ENCODE measurements at places on chromosomes 4 and X.
A peak's percentile ranks its signal among the peaks of the same experiment; 100 is the strongest.

DNA sequence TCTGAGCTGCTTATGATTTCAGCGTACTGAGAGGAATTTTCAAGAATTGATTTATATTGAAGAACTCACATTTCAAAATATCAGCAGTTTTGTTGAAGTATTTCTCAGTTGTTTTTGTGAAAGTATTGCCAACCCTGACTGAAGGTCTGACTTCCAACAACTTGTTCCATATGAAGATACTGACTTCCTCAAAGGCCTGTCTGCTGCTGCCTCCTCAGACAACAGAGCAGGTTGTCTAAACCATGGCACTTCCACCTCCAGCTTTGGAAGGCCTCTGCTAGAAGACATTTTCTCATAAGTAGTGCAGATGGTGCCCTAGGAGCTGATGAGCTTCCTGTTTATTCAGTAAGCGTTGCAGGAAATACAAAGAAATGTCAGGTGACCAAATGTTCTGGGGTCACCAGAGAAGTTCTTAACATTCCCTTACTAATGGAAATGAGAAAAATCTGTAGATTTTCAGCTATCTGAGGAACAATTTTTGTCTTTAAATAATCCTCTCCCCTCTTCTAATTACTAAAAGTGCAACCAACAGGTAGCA is 28.8 kb downstream of the FGF2 start:
- DNase-seq = no peak

DNA sequence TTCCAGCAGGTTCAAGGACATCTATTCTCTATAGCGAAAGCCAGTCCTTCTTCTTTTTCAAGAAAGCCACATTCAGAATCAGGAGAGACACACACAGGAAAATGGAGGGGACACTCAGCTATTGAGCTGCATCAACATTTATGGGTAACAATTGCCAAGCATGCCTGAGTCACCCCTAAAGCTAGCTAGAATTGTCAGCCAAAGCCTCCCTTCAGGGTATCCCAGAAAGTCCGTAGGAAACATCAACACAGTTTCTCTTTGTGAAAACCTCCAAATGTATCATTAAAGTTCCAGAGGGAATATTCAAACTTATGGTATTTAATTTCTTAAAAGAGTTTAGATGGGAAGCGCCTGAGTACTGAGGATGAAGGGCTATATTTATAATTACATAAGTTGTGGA is 331.1 kb upstream of the SLC7A11 start:
- no peak for DNase-seq

DNA sequence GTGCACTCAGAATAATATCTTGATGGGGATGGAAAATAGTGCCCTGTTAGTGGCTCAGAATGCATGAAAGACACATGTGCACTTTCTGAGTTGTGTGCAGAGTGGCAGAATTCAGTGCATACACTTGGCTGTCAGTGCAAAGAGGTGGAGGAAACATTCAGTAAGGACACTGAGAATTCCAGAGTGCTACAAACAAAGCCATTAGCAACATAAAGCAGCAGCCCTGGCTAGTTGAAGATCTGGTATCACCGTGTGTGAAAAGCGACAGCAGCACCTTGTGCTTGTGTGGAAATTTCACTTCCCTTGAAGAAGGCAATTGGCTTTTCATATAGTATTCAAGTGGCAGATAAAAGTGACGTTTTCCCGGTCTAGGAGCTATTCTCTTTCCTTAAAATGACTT is 810.4 kb downstream of the TRIML1 start:
- DNase-seq = no peak

- no peak for DNase-seq
Observed at GRCh38 chr4:123632693-123633030, 236.1 kb downstream of the SPRY1 start.

- DNase-seq = no peak
Observed at GRCh38 chr4:37867102-37867501, 23.8 kb upstream of the TBC1D1 start.

- DNase-seq = no peak
Observed at GRCh38 chrX:149145845-149146285, 359.2 kb downstream of the IDS start.

GRCh38 chr4:41487868-41488440 is 50.0 kb upstream of the LIMCH1 start:
- DNase-seq = no peak

- DNase-seq = peak; percentile 56
Observed at GRCh38 chrX:53714580-53715345, 28.2 kb upstream of the HUWE1 start.

GRCh38 chrX:71365356-71365874 is 742 bp upstream of the TAF1 start:
- DNase-seq = no peak

DNA sequence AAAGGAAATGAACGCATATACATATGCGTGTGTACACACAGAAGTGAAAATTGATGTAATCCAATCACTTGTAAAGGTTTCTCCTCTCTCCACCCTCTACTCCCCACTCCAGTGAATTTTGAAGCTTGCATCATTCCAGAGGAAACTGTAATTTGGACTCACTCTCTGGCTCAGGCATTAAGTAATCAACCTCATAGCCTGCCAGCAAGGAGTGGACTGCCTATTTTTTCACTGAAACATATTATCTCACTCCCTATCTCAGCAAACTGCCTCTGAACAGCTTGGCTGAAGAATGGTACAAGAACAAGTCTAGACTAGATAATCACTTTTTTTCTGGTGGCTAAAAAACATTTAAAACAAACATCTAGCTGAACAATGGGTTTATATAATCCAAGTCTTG is 124.2 kb downstream of the C4orf51 start:
- DNase-seq = no peak

DNA sequence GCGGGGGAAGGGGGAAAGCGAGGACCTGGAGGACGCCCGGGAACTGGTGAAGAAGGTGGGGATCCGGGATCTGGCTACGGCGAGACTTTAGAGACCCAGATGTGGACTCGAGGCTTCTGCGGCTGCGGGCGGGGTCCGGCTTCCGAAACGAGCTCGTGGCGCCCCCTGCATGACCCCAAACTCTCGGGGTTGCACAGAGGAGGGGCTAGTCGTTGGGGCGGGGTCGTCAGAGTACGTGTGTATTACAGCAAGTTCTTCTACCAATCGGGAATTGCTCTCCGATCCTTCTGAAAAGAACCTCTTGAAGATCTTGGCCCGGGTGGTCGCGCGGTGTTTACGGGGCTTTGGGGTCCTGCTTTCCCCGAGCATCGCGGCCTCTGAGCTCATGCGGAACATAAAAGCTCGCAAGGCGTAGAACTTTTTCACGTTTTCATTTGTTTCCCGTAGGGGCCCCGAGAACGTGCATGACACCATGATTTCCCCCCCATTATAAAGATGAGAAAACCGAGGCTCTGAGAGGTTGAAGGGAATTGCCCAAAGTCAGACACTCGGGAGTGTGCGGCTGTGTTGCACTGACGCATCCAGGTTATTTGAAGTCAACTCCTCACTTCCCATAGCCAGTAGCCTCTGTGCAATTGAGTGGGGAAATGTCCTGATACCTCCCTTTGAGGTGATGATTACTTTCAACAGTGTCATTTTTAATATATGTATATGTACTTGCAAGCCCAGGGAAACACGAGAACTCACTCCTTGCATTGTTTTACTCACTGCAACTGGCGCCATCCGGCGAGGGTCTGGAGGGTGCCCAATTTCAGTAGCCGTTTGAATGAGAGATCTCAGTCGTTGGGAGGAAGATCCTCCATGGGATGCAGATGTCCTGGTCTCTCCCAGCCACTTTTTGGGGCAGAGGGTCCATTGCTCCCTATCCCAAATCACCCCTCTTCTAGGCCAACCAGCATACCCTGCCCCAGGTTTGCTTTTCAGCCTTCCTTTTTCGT is at the start of gene BEND4:
Gene BEND4, minus strand, starts transcription at position 149 of the 998 bp plus-strand sequence. CDS start 512 bp downstream, outside the sequence.
- no peak for DNase-seq

DNA sequence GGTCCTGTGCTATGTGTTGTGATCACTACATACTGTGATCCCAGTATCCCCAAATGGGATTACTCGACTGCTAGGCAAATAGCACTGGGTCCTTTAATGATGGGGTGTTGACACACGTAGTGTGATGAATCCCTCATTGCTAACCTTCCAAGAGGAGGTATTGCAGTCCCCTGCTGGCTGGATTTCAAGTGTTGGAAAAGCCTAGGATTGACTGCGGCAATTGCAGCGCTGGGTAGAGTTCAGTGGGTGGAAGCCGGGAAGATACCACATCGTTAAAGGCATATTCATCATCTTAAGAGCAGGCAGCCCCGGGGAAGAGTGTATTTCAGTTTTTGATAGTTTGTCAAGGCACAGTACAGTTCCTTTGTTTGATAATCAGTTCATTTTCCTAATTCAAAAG is 159.9 kb downstream of the TRIML1 start:
- no peak for DNase-seq

DNA sequence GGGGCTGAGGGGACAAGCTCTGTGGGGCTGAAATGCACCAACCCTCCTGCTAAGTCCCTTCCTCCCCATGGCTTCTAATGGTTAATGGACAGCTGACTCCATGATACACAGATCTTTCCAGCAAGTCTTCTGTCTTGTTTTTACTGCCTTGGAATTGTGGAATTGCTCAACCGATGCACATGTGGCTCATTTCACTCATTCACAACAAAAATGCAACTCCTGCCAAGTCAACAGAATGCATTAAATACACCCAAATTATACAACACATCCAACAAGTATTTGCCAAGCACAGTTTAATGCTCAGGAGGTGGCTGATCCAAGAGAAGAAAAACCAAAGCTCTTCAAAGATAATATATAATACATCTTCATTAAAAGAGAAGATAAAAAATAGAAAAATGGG is 61.9 kb upstream of the PAGE4 start:
- no peak for DNase-seq

DNA sequence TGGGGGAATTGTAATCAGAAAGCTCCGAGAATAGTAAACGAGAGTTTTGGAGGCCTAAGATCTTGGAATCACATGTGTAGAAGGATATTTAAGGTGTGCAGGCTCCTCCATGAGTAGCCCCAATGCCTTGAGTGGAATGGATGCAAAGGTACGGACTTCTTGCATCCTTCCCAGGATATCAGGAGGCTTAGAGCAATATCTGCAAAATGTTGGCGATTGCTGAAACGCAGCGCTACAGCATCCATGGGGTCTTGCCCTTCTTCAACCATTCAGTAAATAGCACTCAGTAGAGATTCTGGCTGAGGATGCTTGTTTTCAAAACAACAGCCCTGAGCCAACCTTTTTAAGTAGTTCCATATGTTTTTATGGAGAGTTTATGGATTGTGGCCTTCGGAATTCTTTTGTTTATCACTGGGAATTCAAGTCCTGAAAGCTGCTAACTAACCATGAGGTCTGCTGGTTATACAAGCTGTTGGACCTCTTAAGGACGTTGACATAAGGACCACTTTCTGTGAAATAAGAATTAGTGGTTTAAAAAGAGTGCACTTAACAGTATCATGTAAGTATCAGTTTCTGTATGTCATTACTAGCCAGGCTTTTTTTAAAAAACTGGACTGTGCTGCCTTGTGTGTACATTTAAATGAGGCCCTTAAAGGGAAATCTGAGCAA is 228.8 kb upstream of the PGRMC2 start:
- no peak for DNase-seq

DNA sequence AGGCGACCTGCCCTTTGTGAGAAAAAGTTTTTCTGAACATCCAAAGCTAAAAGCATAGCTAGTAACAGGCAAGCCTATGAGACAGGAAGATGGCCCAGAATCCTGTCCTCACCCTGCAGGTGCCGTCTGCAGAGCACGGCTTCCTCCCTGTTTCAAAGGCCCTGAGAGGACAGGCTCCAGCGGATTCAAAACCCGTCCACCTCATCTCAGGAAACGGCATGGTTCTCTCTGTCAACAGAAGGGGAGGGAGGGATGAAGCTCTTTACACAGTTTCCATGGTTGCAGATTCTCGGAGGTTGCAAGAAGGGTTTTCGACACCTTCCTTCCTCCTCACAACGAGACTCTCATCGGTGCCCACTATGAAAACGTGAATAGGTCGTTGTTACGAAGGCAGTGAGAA is 8.3 kb downstream of the PPP2R3B start:
- no peak for DNase-seq

DNA sequence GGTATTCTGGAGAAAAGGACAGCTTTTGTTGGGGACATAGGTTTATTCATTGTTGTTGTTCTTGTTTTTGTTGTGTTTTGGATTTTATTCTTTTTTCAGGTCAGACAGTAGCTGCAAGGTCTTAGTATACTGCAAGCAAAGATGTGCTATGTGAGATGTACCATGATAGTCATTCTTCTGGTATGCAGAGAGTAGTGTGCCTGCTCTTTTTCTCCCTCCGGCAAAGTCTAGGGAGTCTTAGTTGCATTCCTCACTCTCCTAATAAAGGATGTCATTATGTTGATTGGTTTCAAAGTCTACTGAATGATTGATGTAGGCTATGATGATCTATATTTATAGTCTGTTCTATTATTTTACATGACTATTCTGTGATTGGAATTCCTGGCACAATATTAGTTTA is 119.9 kb upstream of the POF1B start:
- no peak for DNase-seq

DNA sequence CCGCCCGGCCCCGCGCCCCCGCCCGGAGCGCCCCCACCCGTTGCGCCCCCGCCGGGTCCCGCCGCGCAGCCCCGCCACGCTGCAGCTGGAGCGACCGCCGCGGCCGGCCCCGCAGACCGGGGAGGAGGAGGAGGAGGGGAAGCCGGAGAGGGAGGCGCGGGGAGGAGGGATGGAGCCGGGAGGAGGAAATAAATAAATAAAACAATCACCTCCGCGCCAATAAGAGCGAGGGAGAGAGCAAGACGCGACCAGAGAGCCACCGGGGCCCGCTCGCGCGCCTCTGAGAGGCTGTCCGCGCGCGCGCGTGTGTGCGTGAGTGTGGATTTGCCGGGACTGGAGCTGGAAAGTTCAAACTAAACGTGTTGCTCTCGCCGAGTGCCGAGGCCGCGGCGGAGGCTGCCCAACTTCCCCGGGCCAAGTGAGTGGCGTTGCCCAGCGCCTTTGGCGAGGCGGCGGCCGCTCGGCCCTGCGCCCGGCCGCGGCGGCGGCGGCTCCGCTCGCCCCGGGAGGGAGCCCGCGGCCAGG is 2184.4 kb upstream of the TENM3 start:
- no peak for DNase-seq

- no peak for DNase-seq
Observed at GRCh38 chrX:113274791-113275190, 434.2 kb upstream of the AMOT start.

DNA sequence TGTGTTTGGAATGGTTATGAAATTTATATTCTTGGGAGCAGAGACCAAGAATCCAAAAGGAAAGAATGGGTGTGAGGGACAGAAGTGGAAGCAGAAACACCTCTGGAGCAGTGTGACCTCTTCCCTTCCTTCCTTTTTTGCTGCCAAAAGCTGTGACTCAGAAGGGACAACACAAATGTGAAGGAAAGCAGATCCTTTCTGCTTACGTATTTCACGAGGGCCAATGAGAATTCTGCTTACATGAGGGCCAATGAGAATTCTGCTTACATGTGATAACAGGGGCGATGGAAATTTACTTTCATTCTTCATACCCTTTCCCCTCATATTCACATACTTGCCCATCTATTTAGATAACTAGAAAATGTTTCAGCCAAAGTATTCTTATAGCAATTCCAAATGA is 404.6 kb downstream of the PRDM5 start:
- DNase-seq = no peak

GRCh38 chr4:17008834-17009345 is 110.4 kb upstream of the LDB2 start:
- DNase-seq = no peak

Measured in stimulated activated CD4-positive, alpha-beta T cell treated with anti-CD3 and anti-CD28 coated beads, Interleukin-2, amount 100 ng/mL, for 24 hours (primary cell).